ENCODE measurements at places on chromosomes 1 and 21.

DNA sequence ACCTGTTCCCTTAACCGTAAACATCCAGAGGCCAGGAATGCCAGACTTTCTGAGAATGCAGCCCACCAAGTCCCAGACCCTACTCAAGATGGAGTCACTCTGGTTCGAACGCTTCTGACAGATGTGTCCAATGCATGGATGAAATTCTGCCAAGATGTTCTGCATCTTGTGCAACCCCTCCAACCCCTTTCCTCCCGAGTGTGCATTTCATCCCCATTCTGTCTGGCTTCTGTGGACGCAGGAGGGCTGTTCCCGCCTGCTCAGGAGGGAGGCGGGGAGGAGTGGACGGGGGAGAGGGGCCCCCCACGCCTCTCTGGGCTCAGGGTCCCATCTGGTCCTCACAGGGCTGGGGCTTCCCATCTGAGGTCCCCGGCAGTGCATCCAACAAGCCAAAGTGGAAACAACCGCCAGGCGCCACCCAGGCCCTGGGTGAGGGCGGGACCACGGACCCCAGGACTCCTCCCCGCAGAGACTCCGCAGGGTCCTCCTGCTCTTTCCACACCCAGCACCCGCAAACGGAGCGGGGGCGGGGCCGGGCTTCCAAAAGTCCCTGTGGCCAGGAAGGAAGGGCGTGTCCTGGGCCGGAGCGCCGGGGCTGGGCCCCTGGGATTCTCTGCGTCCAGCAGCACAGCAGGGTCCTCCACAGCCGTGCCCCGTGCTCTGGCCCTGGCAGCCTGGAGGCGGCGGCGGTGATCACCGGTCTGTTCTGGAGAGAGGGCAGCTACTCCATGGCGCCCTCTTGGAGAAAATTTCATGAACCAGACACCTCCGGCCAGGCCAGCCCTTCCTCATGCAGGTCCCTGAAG, 27.8 kb upstream of the SUMO3 start:
- DNase-seq, result peak; percentile 64

DNA sequence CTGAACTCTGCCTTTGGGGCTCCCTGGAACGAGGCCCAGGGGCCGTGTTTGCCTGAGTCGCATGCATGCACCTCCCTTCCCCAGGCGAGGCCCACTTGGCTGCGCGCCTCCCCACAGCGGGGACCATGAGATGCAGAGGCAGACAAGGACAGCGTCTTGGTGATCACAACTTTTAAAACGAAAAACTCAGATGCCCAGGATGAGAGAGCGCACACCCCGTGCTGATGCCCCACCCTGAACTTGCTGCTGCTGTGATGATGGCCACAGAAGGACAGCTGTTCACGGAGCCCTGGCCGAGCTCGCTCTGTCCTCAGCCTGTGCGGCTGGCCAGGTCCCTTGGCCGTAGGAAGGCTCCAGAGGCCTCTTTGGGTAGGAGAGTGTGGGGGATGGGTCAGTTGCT, 11.4 kb upstream of the PRMT2 start:
- DNase-seq, result no peak

DNA sequence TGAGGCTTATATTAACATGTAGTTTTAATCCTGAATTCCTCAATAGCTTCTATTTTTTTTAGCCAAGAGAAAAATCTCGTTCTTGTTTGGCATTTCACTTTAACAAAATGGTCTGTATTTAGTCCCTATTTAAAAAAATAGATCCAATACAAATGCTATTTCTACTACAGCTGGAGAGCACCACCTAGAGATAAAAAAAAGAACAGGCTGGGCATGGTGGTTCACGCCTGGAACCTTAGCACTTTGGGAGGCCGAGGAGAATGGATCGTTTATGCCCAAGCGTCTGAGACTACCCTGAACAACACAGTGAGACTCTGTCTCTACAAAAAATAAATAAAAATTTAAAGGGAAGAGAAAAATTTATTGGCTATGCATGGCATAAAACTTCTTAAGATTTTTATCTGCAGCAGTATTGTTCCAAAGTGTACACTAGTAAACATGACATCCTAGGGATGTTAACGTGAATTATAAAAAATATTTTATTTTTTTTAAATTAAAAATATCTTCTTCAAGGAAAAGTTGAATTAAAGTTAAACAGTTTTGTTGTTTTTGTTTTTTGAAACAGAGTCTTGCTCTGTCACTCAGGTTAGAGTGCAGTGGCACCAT, 4.4 kb downstream of the ST7L start:
- peak; percentile 77 for DNase-seq

GRCh38 chr1:59738152-59738551, 76.6 kb upstream of the HOOK1 start:
- no peak for DNase-seq

- no peak for DNase-seq
These were observed 70.7 kb downstream of the RYR2 start for GRCh38 chr1:237112663-237113062.

- DNase-seq, result no peak
These were observed 40.8 kb upstream of the ACOT11 start for GRCh38 chr1:54507033-54507870.

GRCh38 chr1:38888423-38889333, 7.3 kb upstream of the GJA9 start:
- DNase-seq, result no peak

- no peak for DNase-seq
These were observed 28.1 kb downstream of the CD101 start for GRCh38 chr1:117029685-117030084.

GRCh38 chr1:194469282-194469681, 1282.9 kb upstream of the B3GALT2 start:
- DNase-seq, result no peak

GRCh38 chr1:31401241-31401640, 11.8 kb upstream of the SERINC2 start:
- DNase-seq, result no peak

GRCh38 chr1:25257196-25257595, 9.9 kb upstream of the RSRP1 start:
- DNase-seq, result no peak

DNA sequence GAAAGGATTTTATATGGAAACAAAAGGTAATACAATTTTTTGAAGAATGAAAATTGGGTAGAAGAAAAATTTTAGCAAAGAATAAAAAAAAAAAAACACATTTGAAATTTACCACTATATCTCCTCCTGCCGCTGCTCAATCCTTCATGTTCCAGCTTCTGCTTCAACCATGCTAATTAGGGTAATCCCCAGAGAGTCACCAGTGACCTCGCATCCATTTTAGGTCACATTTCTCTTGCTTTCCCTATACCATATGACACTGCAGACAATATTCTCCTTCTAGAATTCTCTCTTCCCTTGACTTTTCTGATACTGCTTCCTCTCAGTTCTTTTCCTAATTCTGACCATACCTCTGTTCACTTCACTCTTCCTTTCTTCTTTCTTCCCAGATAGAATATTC, 237.1 kb downstream of the USH2A start:
- DNase-seq, result no peak

Data from fibroblast of pulmonary artery (primary cell).